Stimulated activated naive CD8-positive, alpha-beta T cell treated with anti-CD3 and anti-CD28 coated beads, Interleukin-15, amount 100 ng/mL, for 72 hours (primary cell): ENCODE measurements at places on chromosomes 16 and 17.

DNA sequence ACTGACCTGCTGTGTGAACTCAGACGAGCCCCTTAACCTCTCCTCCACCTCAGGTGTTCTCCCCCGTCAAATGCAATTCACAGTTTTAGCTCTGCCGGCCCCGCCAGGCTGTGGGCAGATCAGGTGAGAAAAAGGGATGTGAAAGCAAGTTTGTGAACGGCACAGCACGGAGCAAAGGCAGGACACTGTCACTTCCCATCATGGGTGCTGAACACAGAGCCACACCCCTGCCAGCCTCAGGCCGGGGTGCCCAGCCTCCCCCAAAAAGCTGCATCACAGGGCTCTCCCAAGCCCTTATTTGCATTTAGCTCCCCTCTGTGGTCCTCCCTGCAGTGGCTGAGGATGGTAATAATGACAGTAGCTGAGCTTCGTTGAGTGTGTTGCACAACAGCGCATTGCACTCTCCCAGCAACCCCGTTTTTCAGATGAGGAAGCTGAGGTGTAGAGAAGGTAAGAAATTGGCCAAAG lies 88.8 kb upstream of the TNRC6C start:
- no peak for DNase-seq

- no peak for DNase-seq
These were observed 79.0 kb upstream of the CDC42EP4 start for GRCh38 chr17:73390851-73391250.

- DNase-seq = no peak
These were observed 64.1 kb downstream of the PLD6 start for GRCh38 chr17:17141860-17142552.

DNA sequence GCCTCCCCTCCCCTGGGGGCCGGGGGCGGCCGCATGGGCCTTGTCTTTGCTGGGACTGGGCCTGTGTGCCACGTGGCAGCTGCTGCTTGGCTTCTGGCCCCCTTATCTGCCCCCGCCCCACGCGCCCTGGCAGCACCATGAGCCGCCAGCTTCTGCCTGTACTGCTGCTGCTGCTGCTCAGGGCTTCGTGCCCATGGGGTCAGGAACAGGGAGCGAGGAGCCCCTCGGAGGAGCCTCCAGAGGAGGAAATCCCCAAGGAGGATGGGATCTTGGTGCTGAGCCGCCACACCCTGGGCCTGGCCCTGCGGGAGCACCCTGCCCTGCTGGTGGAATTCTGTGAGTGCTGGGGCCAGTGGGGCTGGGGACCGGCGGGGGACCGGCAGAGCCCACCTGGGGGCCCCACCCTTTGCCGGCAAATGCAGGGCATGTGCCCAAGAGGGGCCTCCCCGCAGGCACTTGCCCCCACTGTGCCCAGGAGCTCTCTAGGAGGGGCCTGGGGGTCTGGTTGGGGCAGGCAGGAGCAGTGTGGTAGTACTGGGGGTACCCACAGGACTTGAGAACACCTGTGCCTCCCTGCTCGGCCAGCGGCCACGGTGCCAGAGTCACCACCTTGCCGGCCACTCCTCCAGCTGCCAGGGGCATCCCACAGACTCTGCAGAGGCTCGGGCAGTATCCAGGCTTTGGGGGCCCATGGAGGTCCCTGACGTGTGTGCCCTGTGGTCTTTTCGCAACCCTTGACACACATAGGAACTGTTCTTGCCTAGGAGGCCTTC lies at the start of gene PDIA2:
Gene PDIA2 (plus strand): TSS at position 132 of the 773 bp plus-strand sequence. CDS start 6 bp downstream, at position 138.
- no peak for DNase-seq

- no peak for DNase-seq
These were observed 2.4 kb upstream of the MARVELD3 start for GRCh38 chr16:71623597-71623996.

GRCh38 chr16:50389900-50390299 lies 21.1 kb upstream of the BRD7 start:
- no peak for DNase-seq

- DNase-seq = no peak
These were observed 17.3 kb downstream of the SOCS3 start for GRCh38 chr17:78342449-78343186.

GRCh38 chr16:11632455-11632939 lies 35.8 kb upstream of the SNN start:
- DNase-seq = no peak

GRCh38 chr17:50931144-50931908 lies 65.2 kb upstream of the TOB1 start:
- DNase-seq = peak; percentile 53

GRCh38 chr17:45322168-45322567 lies 5.3 kb upstream of the MAP3K14 start:
- no peak for DNase-seq

DNA sequence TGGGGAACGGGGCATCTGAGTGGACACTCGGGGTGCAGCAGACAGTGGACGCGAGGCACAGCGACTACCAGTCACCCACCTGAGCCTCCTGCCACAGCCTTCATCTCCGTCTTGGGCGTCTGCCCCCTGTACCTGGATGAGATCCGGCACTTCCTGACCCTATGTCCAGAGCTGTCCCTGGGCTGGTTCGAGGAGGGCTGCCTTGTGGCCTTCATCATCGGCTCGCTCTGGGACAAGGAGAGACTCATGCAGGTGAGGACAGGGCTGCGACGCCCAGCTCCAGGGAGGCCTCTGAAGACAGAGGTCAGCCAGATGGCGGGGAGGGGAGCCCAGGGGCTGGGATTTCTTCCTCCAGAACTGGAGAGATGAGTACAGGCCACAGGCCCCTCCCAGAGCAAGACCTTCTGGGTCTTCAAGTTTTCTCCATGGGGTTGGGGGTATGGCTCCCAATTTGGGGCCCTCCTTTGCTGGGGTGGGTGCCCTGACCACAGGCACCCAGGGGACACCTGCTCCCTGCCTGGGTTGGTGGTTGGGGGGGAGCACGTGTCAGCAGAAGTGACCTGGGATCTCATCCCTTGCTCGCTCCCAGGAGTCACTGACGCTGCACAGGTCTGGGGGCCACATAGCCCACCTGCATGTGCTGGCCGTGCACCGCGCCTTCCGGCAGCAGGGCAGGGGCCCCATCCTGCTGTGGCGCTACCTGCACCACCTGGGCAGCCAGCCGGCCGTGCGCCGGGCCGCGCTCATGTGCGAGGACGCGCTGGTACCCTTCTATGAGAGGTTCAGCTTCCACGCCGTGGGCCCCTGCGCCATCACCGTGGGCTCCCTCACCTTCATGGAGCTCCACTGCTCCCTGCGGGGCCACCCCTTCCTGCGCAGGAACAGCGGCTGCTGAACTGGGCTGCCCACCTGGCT lies 1.9 kb downstream of the AANAT start:
- DNase-seq = no peak

GRCh38 chr17:57948555-57949420 lies 6.4 kb downstream of the CUEDC1 start:
- no peak for DNase-seq

DNA sequence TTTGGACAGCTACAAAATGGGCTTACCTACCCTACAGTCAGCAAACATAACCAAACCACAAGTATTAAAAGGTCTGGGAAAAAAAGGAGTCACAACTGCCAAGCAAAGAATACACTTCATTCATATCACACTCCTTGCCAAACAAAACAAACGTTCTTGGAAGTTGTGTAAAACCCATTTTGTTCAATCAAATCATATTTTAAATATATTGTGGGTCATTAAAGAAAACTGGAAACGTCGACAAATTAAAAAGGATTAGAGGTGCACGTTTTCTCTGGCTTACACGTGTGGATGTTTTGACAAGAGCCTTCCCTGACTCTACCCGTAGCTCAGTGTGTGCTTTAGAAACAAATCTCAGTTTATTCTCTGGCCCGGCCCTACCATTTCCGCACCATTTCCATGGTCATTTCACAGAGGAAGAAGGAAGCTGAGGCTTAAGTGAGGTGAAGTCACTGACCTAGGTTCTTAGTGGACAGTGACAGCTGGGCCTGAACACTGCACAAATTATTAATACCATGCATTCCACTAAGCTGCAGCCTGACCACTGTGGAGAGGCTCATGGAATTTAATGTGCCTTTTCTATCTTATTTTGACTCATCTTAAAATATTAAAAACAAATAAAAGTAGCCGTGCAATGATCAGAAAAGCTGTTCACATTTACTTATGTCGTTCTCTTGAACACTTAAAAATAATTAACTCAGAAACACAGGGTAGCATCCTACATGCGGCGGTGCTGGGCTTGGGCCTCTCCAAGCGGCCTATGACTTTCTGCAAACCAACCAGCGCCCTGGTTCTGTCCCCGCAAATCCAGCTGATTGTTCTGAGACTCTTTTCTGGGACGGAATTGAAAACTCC lies 968 bp downstream of the CEP112 start:
- no peak for DNase-seq

- no peak for DNase-seq
These were observed 1.3 kb downstream of the PSMD12 start for GRCh38 chr17:67364847-67365737.

DNA sequence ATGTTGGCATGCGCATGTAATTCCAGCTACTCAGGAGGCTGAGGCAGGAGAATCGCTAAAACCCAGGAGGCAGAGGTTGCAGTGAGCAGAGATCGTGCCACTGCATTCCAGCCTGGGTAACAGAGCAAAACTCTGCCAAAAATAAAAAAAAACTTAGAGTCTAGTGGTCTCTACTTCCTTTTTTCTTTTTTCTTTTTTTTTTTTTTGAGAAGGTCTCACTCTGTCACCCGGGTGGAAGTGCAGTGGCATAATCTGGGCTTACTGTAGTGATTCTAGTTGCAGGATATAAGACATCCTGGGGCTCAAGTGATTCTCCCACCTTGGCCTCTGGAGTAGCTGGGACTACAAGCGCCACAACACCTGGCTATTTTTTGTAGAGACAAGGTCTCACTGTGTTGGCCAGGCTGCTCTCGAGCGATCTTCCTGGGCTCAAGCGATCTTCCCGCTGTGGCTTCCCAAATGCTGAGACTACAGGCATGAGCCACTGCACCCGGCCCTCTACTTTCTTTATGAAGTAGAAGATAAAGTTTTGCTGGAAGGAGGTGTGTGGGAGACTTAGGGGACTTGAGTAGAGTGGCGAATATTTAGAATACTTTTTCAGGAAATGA lies 47.9 kb upstream of the TAOK1 start:
- DNase-seq = no peak

- no peak for DNase-seq
These were observed 7.7 kb downstream of the MIEF2 start for GRCh38 chr17:18267927-18268711.

DNA sequence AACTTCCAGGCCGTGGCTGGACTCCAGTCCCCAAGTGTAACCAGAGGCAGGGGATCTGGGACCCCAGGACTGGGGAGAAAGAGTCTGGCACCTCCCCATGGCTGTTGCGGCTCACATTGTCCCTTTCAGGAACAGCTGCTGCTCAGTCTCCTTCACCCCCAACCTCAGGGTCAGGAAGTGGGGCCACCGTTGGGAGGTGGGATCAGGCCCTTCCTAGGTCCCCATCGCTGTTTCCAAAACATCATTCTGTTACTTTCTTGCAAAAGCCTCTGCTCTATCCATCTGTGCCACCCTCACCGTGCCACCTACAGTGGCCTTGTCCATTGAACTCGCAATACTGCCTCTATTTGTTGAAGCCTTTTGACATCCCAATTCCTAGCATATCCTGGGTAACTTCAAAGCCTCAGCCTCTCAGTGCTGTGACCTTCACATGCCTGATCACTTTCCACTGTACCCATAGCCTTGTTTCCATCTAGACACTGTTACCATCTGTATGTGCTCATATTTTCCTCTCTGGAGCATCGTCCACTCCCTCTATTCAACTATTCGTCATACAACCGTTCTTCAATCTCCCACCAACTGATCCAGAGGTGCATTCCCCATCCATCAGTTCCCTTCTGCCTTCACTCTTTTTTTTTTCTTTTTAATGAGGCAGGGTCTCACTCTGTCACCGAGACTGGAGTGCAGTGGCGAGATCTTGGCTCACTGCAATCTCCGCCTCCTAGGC lies 15.0 kb upstream of the SRCIN1 start:
- no peak for DNase-seq

DNA sequence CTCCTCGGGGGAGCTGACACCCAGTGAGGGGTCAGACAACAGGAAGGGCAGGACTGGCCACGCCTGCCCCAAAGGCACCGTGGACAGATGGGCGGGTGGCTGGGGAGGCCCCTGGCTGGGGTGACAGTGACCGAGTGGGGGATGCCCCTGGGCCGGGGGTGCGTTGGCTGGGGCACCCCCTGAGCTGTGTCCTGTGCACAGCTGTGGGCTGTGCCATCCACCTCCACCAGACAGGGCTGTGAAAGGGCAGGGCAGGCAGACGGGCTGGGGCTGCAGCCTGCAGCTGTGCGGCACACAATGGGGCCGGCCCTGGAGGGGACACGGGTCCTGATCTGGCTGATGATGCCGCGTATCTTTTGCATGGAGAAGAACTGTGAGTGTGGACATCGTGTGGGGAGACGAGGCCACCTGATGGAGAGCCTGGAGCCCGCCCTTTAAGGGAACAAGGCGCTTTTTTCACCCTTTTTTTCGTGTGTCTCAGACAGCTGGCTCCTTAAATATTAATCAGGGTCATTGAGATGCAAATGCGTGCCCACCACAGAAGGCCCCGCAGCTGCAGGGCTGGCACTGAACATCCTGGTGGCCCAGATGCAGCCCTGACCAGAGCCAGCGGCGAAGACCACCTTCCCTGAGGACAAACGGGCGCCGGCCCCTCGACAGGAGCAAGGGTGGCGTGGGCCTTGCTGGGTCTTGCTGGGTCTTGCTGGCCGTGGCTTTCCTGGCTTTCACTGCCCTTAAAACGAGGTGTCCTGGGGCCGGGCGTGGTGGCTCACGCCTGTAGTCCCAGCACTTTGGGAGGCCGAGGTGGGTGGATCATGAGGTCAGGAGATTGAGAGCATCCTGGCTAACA lies 42.4 kb upstream of the GNG13 start:
- DNase-seq = no peak

GRCh38 chr17:79164913-79165695 lies 90.5 kb downstream of the ENGASE start:
- DNase-seq = no peak

GRCh38 chr16:69064764-69065313 lies 40.6 kb upstream of the HAS3 start:
- no peak for DNase-seq

DNA sequence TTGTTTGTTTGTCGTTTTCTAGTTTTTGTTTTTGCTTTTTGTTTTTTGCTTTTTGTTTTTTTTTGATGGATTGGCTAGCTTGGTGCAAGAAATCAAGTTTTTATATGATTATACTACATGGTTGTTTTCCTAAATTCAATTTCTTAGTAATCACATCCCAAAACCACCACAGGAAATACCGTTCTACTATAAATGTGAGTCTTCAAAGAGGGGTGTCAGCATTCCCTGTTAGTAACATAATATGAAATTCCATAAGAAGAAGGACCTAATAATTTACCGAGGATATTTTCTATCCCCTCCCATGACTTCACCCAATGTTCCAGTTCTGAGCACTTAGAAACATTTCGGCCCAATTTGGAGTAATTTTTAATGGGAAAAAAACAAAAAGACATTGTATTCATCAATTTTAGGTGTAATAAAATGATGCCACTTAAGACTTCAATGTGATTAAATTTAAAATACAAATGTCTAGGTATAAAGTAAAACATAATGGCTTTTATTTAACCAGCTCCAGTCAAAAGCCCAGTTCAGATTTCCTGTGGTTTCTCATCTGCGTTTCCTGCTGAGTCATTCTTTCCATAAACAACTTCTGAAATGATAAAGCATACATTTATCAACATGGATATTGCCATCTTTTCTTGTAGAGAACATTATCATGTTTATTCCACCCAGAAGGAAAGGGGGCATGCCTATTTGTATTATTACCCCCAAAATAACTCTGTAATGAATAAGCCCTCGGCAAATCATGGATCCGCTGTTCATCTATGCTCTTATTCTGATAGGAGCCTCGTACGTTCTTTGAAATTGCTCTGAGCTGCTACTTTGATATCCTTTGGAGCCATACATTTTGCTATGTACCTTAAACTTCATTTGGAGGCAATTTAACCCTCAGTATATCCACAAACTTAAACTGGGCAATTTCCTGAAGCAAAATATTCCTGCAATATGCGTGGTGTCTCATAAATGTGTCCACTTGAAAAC lies 28.1 kb downstream of the HSBP1 start:
- DNase-seq = no peak
